ENCODE measurements at places on chromosomes 16 and 17. TPM values are rescaled to one million over a fixed set of nuclear protein-coding genes. Genes with fewer than 3 reads are reported as not detected.

Gene TMEM114
- total RNA-seq = not detected

- H3K27me3 ChIP-seq = no peaks in the 10 kb centered on the region
- no peak overlapping the region for H3K4me3 ChIP-seq
- peaks cover 53% of the 10 kb centered on the region for H3K4me1 ChIP-seq
- no peak overlapping the region for H3K27ac ChIP-seq
Measured at GRCh38 chr17:78355045-78355641, 4.7 kb downstream of the SOCS3 start.

GRCh38 chr17:82748756-82749155 lies 3.1 kb upstream of the TBCD start:
- no peak overlapping the region for H3K27ac ChIP-seq
- H3K36me3 ChIP-seq = no peaks in the 10 kb centered on the region
- peaks cover 5% of the 10 kb centered on the region for H3K4me1 ChIP-seq
- H3K4me3 ChIP-seq = no peak overlapping the region
- H3K27me3 ChIP-seq = no peaks in the 10 kb centered on the region

- H3K4me3 ChIP-seq = no peak overlapping the region
- no peaks in the 10 kb centered on the region for H3K27me3 ChIP-seq
- DNase-seq = no peak
- H3K36me3 ChIP-seq = no peaks in the 10 kb centered on the region
- no peaks in the 10 kb centered on the region for H3K4me1 ChIP-seq
Measured at GRCh38 chr16:56274369-56274768, 83.1 kb downstream of the GNAO1 start.

GRCh38 chr17:3697103-3697476 lies 1.1 kb upstream of the P2RX5 start:
- peaks cover 21% of the 10 kb centered on the region for H3K27me3 ChIP-seq
- H3K4me3 ChIP-seq = no peak overlapping the region
- peaks cover 5% of the 10 kb centered on the region for H3K4me1 ChIP-seq
- no peak for DNase-seq

DNA sequence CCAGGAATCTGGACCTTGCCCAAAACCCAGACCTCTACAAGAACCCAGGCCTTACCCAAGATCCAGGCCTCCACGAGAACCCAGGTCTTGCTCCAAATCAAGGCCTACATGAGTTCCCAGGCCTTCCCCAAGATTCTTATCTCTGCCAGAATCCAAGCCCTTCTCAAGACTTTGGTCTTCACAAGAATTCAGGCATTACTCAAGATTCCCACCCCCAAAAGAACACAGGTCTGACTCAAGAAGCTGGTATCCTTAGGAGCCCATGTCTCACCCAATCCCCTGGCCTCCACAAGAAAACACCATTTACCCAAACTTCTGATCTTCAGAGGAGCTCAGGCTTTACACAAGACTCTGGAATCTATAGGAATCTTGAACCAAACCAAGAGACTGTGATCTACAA lies 2.6 kb downstream of the SPEM3 start:
- H3K36me3 ChIP-seq = no peaks in the 10 kb centered on the region
- H3K4me3 ChIP-seq = no peak overlapping the region
- H3K27me3 ChIP-seq = no peaks in the 10 kb centered on the region
- no peak overlapping the region for H3K27ac ChIP-seq
- H3K4me1 ChIP-seq = peaks cover 10% of the 10 kb centered on the region

- no peak overlapping the region for H3K27ac ChIP-seq
- no peak for DNase-seq
- H3K36me3 ChIP-seq = peaks cover 13% of the 10 kb centered on the region
- H3K27me3 ChIP-seq = no peaks in the 10 kb centered on the region
Measured at GRCh38 chr17:28860363-28860808, 5.6 kb downstream of the ERAL1 start.

All from endothelial cell of umbilical vein (primary cell).